ENCODE measurements at places on chromosomes 3 and 15.

DNA sequence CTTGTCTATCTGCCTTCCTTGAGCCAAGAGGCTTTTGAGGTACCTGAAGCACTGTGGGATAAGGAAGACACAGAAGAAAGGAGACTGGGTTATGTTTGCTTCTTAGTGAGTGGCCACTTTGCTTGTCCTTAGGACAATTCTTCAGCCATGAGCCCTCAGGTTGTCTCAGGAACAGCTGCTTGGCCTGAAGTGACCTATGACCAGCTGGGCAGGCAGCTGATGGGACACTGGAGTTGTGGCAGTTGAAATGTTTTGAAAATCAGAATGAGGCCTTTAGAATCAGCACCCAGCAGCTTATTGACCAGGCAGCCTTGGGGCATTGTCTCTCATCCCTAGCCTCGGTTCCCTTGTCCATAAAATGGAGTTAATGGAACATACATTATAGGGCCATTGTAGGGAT is 37.0 kb downstream of the RBP2 start:
- DNase-seq = no peak

GRCh38 chr3:36937492-36937891 is 7.4 kb downstream of the TRANK1 start:
- no peak for DNase-seq

- DNase-seq = no peak
Measured at GRCh38 chr3:149234671-149235245, 13.1 kb upstream of the CP start.

DNA sequence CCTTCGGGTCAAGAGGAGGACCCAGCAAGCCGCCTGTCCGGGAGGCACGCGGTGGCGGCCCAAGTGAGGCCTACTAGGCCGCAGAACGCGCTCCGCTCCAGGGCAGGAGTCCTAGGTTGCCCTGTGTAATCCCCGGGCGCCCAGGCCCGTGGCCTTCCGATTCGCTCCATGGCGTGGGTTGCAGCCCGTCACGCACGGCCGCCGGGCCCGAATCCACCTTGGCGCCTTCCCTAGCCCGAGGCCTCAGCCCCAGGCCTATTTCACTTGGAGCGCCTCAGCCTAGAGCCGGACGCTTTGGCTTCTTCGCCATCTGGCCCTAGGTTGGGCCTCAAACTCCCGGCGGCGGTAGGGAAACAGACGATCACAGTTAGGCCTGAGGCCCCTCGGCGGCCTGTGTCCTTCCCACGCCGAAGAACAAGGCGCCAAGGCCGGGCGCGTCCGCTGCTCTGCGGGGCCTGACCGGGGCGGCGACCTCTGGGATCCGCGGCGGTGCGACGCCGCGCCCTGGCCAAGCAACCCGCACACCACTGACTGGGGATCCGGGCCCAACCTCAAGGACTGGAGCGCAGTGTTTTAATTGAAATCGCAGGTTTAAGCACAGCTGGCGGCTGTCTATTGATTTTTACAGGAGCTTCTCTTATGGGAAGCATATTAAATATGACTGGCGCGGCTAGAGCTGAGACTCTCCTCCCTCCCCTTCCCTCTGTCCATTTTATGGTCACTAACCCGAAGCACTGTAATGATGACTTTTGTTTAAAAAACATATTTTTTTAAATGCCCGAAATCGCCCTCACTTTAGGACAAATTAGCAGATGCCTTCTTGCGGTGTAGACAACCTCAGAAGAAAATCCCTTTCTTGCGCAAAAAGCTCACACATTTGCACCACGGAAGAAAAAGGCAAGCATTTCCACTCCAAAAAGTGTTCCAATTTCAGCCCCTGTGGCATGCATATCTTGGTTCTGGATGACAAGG is 3.8 kb upstream of the FEZF2 start:
- no peak for DNase-seq

GRCh38 chr3:49668414-49668797 is 5.7 kb upstream of the APEH start:
- no peak for DNase-seq

DNA sequence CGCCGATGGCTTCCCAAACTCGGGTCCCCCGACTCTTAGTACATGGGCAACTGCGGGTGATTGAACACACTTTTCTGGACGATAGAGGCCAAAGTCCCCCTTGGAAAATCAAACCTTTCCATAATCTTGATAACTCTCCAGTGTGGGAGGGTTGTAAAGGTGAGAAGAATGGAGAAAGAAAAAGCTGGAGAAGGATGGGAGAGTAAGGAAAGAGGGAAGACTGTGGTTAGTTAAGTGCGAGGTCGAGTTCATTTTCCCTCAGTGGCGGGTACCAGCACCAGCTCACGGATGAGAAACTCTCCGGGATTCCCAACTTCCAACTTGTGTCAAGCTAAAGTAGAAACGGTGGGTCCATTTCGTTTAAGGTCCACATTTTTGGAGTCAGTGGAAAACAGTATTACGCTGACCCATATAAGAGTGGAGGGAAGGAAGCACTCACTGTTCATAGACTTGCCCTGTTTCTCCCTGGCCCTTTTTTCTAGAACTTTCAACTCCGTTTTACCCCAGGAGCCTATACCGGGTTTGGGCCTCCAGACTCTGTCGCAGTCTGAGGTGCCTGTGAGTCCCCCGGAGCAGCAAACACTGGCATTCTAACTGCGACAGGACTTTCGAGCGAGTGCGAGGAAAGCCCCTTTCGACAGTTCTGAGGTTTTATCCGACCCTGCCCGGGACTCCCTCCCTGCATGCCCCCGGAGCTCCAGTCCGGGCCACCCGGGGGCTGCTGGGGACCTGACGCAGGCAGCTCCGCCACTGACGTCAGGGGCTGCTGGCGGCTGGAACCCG is 14.8 kb downstream of the ZIC1 start:
- DNase-seq = no peak

- no peak for DNase-seq
Measured at GRCh38 chr15:30023798-30024295, 58.9 kb upstream of the GOLGA8J start.

- no peak for DNase-seq
Measured at GRCh38 chr15:49715211-49715610, 94.4 kb downstream of the DTWD1 start.

- no peak for DNase-seq
Measured at GRCh38 chr3:55089211-55089610, 161.4 kb upstream of the LRTM1 start.

DNA sequence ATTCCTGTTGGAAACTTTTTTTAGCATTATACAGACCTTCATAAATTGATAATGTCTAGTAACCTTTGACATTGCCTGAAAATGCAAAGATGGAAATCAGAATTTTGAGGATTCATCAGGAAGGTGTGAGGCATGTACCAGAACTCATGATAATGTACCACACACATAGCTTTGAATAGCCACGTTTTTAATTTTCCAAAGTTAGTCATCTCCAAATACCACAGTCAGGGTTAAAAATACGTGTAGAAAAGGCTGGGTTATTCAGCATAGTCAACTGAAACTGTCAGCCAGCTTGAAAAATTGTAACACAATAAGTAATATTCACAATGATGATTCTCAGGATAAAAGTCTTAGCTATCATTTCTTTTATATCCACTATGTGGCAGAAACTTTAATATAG is 102.0 kb upstream of the THRB start:
- no peak for DNase-seq

DNA sequence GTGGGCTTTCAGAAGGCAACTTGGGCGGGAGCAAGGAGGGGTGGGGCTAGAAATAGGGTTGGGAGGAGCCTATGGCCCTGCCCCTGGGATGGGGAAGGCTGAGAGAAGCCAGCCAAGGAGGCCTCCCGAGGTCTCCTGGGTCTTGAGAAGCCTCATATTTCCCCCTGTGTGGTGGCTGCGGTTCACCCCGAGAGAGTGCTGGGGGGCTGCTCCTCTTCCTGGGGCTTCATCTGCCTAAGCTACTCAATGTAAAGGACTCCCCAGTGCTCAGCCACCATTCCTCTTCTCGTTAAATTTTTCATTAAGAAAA is 174.3 kb downstream of the SMAD6 start:
- DNase-seq = no peak

DNA sequence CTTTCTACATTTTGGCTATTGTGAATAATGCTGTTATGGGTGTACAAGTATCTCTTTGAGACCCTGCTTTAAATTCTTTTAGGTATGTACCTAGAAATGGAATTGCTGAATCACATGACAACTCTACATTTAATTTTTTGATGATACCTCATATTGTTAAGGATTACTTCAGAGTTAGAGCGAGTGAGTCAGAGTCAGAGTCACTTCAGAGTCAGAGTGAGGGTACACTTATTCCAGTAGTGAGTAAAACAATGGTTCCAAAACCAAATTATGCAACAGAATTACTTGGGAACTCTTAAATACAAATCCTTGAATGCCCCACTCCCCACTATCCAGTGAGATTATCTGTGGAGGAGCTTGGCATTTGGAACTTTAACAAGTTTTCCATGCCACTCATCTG is 50.3 kb upstream of the SNRK start:
- DNase-seq = no peak

GRCh38 chr3:9386078-9386459 is 11.3 kb upstream of the SETD5 start:
- no peak for DNase-seq

- peak; percentile 49 for DNase-seq
Measured at GRCh38 chr15:74664028-74664616, 31.7 kb downstream of the EDC3 start.

GRCh38 chr3:109265295-109265694 is 51.0 kb downstream of the DPPA2 start:
- no peak for DNase-seq

DNA sequence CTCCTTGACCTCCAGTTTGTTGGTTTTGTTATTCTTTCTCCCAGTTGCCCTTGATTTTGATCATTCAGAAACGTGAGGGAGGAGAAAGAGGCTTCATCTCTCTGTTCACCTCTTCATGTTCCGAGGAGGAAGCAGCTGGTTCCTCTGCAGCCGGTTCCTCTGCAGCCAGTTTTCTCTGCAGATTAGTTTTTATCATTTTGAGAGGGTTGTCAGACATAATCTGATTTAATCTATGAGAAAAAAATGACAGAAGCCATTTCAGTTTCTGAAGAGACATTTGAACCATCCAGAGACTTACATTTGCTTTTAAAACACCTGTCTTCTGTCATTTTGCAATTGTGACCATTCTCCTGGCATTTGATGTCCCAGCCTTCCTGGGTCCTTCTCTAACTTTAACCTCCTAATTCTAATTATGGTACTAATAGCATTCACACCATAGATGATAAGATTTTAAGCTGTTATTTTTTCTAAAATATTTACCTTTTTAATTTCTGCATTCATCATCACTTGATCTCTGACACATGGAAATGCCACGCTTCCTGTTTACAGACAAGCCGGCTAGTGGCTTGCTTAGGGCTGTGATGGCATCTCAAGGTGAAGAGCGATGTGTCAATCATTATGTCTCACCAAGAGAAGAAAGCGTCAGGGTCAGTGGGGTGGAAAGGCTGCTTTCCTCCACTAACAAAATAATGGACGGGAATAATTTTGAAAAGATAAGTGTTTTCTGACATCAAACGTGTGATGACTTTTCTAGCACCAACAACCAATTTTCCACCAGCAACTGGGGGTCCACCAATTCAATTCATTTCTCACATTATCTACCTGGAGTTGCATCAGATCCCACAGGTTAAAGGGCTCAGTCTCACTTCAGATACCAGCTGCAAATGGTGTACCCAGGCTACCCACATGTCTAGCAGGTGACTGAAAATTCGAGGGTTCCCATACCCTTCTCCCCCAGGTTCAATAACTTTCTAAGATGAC is 76.4 kb downstream of the CHRNA7 start:
- DNase-seq = no peak

DNA sequence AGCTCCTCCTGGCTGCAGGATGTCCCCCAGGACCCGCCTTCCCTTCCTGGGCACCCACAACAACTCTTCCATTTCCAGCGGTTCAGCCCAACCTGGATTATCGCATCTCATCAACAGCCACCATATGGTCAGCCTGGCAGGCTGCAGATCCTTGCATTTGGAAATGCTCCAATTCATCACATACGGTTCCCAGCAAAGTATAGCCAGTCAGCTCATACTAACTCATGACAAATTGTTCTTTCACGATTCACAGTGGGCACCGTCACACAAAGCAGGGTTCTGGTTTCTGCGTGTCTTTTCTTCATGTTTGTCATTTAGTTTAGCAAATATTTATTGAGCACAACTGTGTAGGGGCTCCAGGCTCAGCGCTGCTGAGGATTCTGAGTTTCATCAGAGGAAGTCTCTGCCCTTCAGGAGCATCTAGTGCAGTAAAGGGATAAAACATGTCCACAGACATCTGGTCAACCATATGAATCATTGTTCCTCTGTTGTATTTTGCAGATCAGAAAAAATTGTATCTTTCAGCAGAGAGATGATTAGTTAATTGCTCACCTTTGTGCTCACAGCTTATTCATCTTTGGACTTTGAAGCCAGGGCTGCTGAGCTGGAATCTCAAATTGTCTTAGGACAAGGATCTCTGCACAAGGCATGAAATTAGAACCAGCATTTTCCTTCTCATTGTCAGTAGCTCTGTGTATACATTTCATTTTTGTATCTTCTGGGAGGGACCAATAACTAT is 125.1 kb downstream of the GABRG3 start:
- no peak for DNase-seq

- DNase-seq = no peak
Measured at GRCh38 chr3:18499301-18499700, 74.2 kb upstream of the SATB1 start.

- DNase-seq = no peak
Measured at GRCh38 chr3:97235179-97235578, 420.8 kb downstream of the EPHA6 start.

DNA sequence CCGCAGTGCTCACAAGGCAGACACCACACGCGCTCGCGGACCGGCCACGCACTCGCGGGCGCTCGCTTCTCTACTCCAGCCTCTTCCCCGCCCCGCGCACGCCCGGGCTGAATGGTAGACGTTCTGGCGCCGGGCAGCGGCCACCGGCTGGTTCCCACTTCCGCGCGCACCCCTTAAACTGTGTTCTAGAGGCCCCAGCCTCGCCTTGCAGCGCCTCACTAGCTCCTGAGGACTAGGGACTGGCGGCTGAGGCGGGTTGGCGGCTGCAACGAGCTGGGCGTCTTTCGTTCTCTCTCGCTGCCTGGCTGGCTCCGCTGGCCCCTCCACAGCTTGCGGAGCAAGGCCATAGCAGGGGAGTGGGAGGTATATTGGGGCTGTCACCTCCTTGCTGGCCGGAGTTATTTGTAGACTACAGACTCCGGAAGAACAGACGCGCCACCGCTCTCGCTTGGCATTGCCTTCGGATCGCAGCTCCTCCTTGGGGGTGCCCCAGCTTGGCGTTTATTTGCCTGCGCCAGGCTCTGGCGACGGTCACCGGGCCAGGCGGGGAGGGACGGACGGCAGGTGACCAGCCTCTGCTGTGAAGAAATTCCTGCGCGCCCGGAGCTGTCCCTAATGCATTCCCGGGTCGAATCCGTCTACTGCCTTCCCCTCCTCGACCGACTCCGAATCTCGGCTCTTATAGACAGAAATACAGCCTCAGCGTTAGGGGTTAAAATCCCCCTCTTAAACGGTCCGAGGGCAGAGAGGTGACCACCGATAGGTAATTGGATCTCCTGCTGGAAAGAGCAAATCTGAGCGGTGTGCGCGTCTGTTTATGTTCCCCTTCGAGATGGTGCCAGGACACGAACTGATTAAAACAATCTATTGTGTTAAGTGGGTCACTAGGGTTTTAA is 1.3 kb downstream of the GREM1 start:
- DNase-seq = no peak

- DNase-seq = no peak
Measured at GRCh38 chr15:59258317-59258716, 51.7 kb downstream of the LDHAL6B start.

GRCh38 chr3:48927928-48928327 is 9.3 kb downstream of the ARIH2 start:
- no peak for DNase-seq
